8988T (cell line): ENCODE measurements at places on chromosomes 4 and X.

- no peak for DNase-seq
These were observed 30.7 kb downstream of the SPARCL1 start for GRCh38 chr4:87498446-87498900.

- no peak for DNase-seq
These were observed 40.1 kb downstream of the NUDT11 start for GRCh38 chrX:51456246-51456645.

DNA sequence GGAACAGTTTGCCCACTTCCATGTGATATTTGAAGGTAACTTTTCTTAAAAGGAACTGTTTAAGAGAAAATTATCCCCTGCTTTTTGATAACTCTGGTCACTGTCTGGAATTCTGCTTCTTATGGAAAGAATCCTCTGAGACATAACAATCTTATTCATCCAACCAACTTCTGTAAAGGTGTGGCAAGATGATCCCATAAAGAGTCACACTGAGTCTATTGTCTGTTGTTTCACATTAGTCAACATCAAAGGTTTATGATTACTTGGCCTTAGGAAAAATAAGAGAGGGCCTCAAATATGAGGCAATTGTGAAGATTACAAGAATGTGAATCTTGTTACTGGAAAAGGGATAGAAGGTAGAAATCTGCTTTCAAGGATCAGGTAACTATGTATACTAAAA lies 88.0 kb upstream of the MAGEB18 start:
- no peak for DNase-seq

- DNase-seq = peak; percentile 57
These were observed at the start of gene TMSB4X for GRCh38 chrX:12974796-12975669. Gene TMSB4X (plus strand): TSS chrX:12975110.

DNA sequence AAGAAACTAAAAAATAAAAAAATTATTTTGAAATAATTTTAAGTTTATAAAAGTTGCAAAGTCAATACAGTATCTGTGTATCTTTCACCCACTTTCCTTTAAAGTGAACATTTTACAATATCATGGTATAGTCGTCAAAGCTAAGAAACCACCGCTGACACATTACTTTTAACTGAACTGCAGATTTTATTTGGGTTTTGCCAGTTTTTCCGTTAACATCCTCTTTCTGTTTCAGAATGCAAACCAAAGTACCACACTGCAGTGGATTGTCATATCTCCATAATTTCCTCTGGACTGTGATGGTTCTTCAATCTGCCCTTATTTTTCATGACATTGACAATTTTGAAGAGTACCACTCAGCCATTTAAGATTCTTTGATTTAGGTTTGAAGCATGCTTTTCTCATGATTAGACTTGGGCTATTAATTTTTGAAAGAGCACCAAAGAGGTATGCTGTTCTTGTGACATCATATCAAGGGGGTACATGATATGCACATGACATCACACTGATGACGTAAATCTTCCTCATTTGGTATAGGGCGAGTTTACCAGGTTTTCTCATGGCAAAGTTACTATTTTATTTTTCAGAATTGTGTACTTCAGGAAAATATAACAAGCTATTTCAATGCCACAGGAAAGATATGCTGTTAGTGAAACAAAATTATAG lies 3.6 kb upstream of the CXCL1 start:
- no peak for DNase-seq

DNA sequence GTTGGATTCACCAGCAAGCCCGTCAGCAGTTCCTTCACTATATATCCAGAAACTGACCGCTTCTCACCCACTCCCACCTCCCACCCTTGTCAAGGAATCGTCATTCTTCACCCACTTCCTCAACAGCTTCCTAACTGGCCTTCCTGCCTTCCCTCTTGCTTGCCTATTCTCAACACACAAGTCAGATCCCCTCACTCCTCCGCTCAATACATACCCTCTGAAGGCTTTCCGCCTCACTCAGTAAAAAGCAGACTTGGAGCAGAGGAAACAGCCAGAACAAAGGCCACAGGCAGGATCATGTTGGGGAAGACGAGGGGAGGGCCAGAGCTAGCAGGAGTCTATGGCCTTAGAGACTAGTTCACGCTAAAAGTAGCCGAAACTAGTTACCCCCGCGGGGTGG lies 23.7 kb downstream of the RWDD4 start:
- no peak for DNase-seq

GRCh38 chr4:41287005-41287404 lies 30.3 kb downstream of the UCHL1 start:
- DNase-seq = no peak

DNA sequence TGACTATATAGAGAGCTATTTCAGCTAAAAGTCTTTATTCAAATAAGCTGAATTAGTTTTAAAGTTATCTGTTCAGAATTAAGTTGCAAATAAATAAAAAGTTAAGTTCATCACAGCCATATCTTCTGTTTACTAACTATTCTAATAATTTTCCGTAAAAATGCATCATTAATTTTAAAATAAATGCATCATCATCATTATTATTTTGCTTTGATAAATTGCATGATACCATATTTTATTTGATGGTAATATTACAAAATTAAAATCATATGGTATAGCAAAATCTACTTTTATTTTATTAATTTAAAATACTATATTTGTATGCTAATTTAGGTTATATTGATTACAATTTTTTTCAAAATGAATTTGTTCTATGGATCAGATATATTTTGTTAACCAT lies 357.3 kb upstream of the NDST4 start:
- no peak for DNase-seq

DNA sequence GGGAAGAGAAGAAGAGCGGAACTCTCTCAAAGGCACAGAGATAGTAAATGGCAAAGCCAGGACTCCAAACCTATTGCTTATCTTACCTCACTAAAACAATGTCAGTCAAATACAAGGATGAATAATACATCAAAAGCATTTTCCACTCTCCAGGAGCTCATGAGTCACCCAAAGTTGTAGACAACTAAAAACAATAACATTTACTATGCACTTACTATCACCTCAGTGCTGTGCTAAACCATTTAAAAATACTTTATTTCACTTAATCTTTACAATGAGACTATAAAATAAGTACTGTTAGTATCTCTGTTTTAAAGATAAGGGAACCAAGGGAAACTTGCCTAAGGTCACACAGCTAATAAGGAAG lies 163.2 kb upstream of the SPANXC start:
- DNase-seq = no peak

DNA sequence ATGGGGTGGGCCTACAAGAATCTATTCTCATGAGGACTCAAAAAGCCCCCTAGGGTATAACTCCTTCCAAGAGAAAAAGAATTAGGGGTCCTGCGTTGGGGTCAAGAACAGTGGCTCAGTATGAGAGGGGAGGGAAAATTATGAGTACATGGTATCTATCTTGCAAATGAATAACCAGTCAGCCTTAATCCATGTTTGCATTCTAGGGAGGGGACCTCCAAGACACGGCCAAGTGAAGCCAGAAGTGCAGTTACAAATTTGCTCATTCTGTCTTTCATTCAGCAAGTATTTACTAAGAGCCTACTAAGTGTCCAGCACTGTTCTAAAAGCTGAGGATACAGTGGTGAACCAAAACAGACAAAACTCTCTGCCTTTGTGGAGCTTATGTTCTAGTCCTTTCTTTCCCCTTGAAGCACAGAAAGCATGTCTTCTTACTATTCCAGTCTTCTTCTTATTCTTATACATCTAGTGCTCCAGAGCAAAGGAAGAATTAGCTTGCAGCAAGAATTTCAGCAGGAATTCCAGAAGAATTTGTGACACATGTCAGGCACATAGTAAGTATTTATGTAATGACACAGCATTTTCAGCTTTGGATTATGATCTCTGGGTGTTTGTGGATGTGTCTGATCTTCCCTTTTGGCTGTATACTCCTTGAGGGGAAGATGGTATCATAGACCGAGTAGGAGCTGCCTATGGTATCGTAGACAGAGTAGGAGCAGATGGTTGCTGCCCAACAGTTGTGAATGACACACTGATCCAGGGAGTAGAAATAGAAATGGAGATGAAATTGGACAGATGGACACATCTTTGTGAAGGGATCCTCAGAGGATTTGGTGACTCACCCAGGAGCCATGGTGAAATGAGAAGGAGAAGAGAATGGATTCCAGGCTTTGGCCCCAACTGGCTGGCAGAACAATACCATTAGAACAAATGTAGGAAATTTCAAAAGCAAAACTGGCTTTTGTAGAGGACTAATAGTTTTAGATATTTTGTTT lies 75.9 kb downstream of the COQ2 start:
- no peak for DNase-seq

GRCh38 chrX:118720058-118720707 lies 7.2 kb upstream of the IL13RA1 start:
- DNase-seq = no peak
